ENCODE measurements at places on chromosomes 7 and 10.

- DNase-seq: no peak
These were observed 116.6 kb downstream of the CREB5 start for GRCh38 chr7:28528899-28529298.

- DNase-seq: peak; percentile 35
These were observed 39.9 kb downstream of the ABCB4 start for GRCh38 chr7:87435546-87435945.

DNA sequence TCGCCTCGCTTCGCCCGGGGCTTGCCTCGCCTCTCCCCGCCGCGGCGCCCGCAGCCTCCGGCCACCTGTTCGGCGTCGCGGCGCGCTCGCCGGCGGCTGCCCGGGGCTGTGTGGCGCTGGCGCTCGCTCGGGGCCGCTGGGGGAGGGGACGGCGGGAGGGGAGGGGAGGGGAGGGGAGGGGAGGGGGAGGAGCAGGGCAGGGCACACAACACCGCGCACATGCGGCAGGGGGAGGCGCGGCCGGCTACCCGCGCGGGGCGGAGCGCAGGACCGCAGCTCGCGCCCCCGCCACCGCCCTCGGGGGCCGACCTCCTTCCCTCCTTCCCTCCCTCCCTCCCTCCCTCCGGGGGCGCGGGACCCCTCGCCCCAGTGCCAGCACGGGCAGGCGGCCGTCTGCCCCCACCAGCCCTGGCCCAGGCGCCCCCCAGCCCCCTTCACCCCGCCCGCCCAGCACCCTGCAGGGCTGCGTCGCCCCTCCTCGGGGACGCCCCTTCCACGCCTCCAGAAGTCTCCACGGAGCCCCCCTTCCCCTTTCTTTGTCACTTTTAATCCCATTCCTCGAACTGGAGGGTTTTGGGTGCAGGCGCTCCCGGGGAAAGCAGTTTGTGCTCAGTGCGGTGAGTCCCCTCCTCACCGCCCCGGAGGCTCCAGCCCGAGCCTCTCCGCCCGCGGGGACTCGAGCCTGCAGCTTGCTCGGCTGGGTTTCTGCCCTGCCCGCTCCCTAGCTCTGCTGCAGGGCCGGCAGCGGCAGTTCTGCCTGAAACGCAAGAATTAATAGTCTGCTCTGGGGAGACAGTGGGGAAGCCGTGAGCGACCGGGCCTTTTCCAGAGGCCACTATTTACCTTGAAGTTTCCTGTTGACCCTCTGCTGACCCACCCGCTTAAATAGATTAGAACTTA is at the start of gene PARD3:
PARD3 (minus strand) TSS at position 112 of the 900 bp plus-strand sequence. CDS start 301 bp downstream, outside the sequence.
- DNase-seq: peak; percentile 15

DNA sequence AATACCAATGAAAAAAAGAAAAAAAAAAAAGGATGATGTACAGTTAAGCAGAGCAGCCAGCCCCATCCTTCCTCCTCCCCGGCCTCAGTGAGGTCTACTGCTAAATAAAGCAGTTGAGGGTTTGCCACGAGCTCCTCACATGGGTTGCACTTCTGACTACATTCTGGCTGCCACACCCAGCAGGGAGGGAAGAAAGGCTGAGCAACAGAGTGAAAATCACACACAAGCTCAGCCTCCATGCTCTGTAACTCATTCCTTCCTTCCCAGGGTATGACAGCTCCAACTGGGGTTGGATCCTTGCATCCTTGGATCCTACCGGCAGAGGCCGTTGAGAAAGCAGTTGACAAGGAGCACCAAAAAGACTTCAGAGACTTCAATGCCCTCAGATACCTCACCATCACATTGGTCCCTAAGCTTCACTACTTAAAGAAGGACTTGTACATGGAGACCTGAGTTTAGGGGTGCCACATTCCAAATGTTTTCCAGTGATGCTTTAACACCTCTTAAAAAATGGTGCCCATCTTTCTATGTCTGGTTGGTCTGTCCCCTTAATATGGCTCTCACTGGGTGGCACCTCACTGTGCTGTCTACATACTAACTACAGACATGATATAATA is 52.9 kb upstream of the PIK3CG start:
- DNase-seq: no peak

GRCh38 chr7:125675169-125675568 is 745.5 kb upstream of the POT1 start:
- DNase-seq: no peak

DNA sequence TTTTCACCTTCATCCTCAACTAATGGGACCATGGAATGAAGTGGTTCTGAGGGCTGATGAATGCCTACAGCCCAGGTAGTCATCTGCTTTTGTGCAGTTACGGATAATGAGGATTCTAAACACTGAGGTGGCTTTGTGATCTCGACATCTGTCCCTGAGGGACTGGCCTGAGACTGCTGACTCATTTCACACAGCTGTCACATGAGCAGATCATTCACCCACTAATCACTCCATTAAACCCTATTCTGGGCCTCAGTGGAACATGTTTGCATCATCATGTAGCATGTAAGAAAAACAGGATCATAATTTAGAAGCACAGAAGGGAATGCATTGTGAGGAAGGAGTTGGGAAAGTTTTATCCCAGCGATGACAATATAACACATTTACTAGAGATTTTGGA is 79.4 kb upstream of the FEZF1 start:
- DNase-seq: no peak

DNA sequence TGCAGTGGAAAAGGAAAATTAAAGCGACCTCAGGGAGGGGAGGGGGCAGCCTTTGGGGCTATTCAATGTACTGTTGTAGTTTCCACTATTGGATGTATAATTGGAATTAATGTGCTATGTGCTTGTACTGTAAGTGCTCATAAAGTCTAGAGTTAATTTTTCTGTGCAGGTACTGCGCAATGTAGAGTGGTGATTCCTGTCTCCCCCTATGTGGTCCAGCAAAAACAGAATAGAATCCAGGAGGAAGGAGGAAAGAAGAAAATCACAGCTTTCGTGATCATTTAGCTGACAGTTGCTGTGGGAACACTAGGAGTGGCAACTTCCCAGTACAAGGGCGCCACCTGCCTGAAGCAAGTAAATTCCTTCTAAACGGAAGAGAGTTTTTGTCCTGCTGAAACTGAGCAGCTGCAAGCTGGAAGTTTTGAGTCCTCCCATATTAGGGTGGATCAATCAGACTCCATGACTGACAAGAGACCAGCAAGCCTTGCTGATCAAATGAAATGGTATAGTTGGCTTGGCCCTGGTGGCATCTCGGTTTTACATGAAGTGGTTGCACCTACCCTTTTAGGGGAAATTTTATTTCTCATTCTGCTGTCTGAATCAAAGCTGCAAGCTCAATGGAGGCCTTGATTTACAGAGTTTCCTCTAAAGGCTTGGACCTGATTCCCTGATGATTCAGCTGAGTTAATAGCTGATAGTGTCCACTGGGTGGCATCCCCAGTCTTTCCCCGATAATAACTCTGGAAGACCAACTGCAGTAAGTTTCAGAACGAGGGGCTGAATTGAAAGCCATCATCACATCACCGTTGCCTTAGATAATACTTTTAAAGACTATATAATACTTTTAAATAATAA is 299.8 kb downstream of the HGF start:
- DNase-seq: peak; percentile 76

DNA sequence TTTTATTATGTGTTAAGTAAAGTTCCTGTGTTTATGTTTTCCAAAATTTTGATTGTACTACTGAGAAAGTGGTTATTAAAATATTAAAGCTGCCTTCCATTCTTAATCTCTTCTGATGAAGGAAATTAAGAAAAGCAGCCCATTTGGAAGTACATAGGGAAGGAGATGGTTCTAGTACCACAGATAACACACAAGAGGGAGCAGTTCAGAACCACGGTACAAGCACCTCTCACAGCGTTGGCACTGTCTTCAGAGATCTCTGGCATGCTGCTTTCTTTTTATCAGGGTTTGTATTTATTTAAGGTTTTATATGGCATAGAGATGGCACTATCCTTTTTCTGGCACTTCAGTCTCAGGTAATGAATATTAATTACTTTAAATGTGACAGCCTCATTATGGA is 111.6 kb downstream of the PHTF2 start:
- no peak for DNase-seq

GRCh38 chr7:107944411-107945169 is 53.6 kb downstream of the DLD start:
- DNase-seq: no peak

GRCh38 chr10:95793401-95794045 is 37.6 kb downstream of the ENTPD1 start:
- no peak for DNase-seq

GRCh38 chr7:118040562-118040961 is 143.4 kb upstream of the LSM8 start:
- DNase-seq: no peak

DNA sequence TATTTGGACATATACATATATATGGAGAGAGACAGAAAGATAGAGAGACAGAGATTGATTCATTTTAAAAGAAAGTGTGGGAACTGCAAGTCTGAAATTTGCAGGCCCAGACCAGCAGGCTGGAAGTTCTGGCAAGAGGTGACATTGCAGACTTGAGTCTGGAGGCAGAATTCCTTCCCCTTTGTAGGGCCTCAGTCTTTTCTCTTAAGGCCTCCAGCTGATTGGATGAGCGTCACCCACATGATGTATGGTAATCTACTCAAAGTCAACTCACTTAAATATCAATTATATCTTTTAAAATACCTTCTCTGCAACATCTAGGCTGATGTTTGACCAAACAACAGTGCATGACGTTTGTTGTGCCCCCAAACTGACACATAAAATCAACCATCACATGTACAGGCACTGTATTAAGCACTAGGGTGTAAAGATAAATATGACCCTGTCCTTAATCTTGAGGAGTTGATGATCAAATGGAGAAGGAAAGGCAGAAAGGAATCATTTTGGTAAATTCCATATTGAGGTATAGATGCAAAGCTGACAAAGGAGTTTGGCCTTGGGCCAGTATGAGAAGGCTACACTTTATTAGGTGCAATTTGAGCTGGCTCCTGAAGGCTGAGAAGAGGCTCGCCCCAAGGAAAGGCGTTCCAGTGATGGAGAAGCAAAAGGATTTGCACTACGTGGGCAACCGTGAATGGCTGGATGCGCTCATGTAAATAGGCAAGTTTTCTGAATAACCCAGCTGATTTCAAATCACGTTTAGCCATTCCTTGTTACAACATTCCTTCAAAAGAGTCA is 52.6 kb downstream of the BPGM start:
- DNase-seq: no peak

DNA sequence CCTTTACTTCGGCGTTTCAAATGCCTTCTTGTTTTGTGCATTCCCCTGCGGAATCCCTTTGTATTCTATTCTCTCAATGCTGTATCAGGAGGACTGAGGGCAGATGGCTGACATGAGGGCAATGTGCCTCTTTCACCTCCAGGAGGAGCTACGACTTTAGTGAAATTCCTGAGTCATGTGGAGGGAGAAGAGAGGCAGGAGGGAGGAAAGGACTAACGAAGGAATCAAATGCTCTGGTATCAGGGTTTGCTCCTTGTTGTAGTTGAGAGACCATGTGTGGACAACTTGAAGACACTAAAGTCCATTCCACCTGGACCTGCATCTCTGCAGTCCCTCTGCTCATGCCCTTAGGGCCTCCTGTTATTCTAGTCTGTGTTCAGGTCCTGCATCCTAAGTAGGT is 40.2 kb upstream of the PRSS58 start:
- no peak for DNase-seq

DNA sequence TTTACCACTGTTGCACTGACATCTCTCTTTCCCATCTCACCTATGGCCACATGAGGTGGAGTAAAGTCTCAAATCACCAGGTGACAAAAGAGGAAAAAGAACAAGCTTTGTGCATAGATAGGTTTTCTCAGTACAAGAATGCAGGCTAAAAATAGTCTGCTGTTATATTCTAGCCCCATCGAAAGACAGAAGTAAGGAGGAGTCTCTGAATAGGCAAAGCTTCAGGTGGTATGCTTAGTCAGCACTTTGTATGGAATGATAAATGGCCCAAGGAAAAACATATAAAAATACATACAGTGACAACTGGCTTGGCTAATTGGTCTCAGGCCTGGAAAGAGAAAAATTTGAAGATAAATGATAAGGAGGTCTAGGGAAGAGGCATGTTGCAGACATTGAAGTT is 39.6 kb upstream of the KCND2 start:
- DNase-seq: no peak

DNA sequence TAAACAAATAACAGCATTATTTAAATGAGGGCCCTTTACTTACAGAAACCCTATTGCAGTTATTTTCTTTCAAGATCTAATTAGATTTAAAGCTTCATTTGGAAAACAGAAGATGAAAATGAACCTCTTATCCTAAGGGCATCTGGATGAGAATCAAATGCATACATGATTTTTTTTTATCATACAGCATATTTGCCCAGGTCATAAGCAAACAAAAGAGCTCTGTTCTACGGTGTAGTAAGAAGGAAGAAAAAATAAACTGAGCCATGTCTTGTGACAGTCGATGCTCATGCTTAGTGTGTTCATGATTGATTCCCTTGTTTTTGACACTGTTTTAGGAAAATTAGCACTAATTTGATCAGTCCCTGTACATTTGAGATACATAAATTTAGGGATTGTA is 202.6 kb upstream of the RNF32 start:
- no peak for DNase-seq

DNA sequence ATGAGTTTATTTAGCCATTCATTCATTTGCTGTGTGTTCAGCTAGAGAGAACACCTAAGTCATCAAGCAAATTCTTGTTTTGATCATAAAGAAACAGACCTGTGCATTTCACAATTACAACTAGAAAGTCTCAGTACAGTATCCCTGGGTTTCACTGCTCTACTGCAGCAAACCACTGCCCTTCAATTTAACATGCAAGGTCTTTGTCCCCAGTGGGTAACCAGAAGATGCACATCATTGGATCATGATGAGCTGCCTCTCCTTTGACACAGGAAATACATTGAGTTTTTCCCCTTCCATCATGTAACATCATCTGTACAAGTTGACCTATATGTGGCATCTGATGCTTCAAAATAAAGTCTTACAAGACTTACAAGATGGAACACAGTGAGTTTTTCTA is 70.5 kb upstream of the MRLN start:
- no peak for DNase-seq

DNA sequence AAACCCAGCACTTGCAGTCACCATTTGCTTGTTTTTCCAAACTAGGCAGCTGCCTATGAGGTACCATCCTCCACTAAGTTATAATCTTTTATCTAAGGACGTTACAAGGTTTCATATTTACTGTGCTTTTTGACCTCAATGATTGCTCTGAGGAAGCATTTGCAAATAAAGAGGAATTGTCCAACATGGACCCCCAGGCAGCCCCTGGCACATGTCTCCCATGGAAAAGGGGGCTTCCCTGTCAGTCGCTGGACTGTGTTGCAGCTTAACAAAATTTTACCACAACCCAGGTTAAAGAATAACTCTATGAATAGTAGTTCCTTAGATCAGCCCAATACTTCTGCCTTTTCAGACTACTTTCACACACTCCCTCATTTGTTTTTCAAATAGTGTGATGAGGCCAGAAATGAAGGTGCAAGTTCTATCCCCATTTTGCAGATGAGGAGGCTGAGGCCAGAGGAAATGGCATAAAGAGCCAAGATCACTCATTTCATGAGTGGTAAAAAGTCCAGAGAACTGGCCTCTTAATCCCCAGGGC is 52.8 kb upstream of the ZPBP start:
- no peak for DNase-seq

Measured in astrocyte of the cerebellum (primary cell).